ENCODE measurements at places on chromosomes 13 and 19.

DNA sequence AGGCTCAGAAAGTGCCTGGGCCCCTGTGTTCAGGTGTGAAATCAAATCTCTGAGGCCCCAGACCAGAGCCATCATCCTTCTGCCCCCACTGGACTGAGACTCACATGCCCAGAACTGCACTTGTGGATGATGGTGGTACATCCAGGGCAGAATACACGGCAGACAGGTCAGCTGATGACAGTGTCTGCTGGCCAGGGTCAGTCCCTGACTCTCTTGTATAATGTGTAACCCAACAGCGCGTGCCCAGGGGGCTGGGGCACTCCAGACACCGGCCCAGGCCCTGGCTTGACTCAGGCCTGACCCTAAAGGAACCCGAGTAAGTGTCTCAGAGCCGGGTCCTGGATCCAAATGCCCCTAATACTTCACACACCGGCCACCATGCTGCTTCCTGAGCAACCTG is 37.4 kb upstream of the GATAD2A start:
- no peak for DNase-seq

DNA sequence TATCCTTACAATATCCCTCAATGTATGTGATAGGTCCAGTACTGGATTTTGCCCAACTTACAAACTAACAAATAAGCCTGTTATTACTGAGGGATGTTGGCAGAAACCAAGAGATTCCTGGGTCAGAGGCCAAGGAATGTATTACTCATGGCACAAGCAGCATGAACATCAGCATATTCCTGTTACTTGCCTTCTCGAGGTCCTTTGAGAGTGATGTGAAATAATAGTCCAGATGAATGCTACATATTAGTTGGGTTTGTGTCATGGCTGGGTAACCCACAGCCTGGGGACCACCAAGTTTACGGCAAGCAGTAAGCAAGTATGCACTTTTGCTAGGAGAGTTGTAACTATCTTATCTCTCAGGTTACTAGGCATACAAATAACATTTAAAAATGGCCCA is 384.5 kb upstream of the GPC6 start:
- no peak for DNase-seq

DNA sequence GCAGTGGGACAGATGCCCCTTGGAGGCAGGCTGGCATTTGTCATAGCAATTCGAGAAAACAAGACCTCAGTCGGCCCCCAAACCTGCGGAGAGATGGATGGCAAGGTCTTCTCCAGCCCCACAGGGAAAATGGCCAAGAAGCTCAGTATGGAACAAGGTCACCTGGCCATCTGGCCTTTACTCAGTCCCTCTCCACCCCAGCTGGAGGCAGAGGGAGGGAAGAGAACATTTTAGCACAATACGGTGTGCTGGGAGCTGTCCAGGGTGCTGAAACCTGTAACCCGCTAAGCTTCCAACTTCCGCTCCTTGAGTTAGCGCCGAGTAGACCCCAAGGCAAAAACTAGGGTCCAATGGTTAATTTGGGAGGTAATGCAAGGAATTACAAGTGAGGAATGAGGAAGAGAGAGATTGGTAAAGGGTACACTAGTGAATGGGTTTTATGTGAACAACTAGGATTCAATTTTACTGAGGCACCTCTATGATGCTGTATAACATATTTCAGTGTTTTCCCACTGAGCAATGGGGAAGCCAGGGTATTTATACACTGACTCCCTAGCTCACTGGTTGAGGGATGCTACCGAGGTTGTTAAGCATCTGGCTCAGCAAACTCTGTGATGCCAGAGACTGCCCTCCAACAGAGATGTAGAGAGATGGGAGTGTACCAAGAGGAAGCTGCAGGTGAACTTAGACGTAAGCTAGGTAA is 64.3 kb downstream of the CACNA1A start:
- DNase-seq: peak; percentile 78

- no peak for DNase-seq
Measured at GRCh38 chr13:83184150-83184475, 698.2 kb downstream of the SLITRK1 start.

GRCh38 chr19:49938662-49939061 is 9.4 kb upstream of the NUP62 start:
- no peak for DNase-seq

- no peak for DNase-seq
Measured at GRCh38 chr13:75139291-75139690, 342.7 kb downstream of the TBC1D4 start.

GRCh38 chr13:98187155-98187964 is 10.3 kb upstream of the RNF113B start:
- DNase-seq: no peak

DNA sequence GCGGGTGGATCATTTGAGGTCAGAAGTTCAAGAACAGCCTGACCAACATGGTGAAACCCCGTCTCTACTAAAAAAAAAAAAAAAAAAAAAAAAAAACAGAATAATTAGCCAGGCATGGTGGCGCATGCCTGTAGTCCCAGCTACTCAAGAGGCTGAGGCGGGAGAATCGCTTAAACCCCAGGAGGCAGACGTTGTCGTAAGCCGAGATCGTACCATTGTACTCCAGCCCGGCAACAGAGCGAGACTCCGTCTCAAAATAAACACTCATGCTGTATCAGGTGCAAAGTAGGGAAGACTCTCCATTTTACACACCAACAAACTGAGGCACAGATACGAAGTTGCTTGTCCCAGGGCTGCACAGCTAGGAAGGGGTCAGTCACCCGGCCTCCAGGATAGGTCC is 15.6 kb downstream of the TLE6 start:
- DNase-seq: no peak

DNA sequence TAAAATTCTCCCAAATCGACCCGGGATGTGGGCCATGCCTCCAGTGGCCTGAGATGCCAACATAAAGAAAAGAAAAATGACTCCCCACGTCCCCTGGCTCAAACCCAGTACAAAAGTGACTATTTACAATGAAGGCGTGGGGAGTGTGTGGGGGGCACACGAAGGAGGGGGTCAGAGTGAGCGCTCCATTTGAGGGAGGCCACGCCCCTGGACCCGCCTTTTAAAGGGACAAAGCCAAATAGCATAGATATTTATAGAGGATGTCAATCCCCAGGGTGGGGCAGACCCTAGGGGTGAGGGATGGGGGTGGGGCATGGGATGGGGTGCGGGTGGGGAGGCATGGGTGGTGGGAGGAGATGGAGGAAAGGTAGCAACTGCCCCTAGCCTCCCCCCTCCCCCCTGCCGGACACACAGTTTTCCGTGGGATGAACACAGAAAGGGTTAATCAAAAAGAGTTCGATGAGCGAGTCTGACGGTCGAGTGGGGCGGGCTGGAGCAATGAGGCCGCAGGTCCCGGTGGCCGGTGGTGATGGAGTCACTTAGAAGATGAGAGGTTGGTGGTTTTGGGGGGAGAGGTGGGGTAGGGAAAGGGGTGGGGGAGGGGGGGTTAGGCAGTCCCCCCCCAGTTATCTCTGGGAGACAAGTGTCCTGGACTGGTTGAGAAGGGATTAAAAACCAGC is 20.1 kb upstream of the NANOS2 start:
- DNase-seq: no peak

DNA sequence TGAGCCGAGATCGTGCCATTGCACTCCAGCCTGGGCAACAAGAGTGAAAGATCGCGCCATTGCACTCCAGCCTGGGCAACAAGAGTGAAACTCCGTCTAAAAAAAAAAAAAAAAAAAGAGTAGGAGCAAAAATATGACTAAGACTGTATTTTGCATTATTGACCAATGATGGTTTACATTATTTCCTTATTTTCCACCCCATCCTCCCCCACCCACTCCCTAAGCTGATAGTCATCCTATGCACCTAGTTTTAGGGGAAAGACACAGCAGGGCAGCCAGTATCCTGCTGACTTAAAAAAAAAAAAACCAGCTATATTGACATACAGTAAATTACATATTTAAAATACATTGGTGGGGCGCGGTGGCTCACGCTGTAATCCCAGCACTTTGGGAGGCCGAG is 25.1 kb downstream of the VAV1 start:
- DNase-seq: no peak

DNA sequence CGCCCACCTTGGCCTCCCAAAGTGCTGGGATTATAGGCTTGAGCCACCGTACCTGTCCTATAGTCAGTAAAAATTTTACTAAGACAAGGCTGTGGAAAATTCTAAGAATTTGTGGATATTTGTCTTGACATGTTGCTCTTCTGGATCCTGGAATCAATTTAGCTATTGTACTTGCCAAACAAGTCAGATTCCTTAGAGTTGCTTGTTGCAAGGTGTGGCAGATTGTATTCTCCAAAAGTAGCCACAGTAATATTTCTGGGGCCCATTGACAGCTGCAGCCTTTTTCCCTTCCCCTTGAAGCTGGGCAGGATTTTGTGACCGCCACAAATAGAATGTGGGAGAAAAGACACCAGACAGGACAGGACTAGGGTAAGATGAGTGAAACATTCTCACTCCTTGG is 98.8 kb upstream of the TMTC4 start:
- no peak for DNase-seq

DNA sequence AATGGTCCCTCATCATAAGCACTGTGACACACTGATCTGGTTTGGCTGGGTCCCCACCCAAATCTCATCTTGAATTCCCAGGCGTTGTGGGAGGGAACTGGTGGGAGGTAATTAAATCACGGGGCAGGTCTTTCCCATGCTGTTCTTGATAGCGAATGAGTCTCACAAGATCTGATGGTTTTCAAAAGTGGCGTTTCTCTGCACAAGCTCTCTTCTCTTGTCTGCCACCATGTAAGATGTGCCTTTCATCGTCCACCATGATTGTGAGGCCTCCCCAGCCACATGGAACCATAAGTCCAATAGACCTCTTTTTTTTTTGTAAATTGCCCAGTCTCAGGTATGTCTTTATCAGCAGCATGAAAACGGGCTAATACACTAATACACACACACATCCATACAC is 6.9 kb upstream of the GPR4 start:
- no peak for DNase-seq

DNA sequence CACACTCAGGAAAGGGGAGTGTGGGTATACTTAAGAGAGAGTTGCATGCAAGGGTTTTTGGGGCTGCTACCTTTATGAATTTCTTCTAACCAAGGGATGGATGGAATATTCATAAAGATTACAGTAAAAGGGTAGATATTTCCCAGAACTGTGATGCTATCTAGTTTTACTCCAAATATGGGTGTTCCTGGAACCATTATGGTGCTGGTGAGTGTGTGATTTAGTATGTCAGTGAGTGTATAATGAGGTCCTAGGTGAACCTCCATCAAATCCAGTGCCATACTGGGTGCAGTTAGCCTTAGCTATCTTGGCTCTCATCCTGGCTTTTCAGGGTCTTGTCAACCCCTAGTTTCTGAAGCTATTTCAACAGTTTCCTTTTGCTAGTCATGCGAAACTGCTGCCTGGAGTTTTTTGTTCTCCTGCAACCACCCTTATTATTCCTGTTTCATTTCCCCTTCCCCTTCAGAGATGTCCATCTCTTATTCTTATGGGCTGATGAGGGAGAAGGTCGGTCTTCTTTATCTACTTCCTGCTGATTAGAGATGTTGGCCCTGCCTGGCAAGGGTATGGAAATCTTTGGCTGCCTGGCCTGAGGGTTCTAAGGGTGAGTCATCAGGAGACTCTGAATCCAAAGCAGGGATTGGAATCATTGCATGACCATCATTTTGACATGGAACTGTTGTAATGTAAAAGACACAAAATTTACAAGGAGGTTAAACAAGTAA is 202.3 kb downstream of the NBEA start:
- no peak for DNase-seq

DNA sequence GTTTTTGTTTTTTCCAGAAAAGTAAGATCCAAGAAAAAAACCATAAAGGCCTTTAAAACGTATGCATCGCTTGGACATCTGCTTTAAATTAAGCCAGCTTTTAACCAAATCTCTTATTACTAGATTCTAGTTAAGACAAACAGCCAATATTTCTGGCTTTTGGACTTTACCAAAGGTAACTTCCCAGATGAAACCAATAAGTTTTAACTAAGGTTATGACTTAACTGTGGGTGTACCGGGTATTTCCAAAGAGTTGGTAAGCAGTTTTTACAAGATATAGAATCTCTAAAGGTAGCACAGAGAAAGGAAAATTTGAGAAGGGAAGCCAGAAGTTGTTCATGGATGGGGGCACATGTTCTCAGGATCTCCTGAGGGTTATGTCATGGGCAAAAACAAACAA is 34.0 kb downstream of the CEACAM1 start:
- no peak for DNase-seq

DNA sequence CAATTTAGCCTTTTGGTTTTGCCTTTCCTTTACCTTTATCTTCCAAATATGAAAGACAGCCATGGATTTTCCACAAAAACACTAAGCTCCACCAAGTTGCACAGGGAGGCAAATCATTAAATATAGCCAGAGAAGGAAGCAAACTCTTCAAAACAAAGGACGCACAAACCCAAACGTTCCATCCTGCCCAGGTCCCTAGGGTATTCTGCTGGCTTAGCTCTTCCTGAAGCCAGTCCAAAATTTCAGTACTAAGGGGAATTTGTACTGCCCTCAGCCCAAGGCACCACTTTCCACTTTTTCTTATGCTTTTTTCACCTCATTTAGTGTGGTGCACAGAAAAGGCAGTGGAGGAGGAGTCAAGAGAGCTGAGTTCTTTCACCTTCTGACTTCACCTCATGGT is 169.9 kb downstream of the FLT1 start:
- DNase-seq: no peak

DNA sequence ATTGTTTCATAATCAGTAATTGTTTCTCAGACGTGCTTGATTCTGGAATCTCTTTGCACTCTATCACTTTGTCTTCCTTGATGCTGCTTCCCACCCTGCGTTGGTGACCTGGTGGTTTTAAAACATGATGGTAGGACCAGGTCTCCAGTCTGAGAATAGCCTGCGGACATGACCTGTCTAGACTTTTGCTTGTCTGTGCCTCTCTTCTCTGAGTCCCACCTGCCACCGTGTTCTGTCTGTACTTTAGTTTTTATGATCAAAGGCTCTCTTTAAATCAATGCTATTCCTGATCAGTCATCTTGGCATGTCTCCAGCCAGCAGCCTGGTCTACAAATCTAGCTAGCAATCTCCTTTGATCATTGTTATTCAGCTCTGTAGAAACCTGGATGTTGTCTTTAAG is 933.9 kb downstream of the DIAPH3 start:
- DNase-seq: no peak

DNA sequence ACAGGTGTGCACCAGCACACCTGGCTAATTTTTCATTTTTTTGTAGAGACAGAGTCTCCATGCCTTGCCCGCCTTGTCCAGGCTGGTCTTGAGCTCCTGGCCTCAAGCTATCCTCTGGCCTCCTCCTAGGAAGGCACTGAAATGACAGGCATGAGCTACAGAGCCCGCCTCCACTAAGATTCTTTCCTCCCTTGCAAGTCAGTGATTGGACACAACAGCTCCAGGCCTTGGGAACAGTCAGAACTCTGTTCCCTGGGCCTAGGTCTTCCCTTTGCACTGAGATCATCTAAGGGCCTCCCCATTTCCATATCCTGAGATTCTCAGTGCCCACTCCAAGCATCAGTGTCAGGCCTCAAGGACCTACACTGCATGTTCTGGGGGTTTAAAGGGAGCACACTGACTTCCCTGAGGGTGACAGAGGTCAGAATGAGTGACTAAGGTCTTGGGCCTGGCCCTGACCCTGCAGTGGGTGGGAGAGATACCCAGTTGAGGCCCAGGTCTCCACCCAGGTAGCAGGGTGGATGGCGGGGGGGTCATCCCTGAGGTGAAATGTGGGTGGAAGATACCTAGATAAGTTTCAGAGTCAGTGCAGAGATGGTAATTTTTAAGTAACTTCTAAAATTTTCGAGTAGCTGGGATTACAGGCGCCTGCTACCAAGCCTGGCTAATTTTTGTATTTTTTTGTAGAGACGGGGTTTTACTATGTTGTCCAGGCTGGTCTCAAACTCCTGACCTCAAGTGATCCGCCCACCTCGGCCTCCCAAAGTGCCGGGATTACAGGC is 17.3 kb upstream of the ERCC1 start:
- peak; percentile 66 for DNase-seq

GRCh38 chr19:41076286-41076685 is 12.0 kb upstream of the CYP2A13 start:
- no peak for DNase-seq

GRCh38 chr19:10602330-10603083 is 15.4 kb upstream of the AP1M2 start:
- peak; percentile 91 for DNase-seq
